Stimulated activated CD4-positive, alpha-beta T cell treated with anti-CD3 and anti-CD28 coated beads, TNF-alpha, amount 100 ng/mL, for 24 hours (primary cell): ENCODE measurements at places on chromosomes 1 and 21.

- DNase-seq = no peak
Measured at GRCh38 chr21:15928196-15928595, 198.4 kb downstream of the USP25 start.

- DNase-seq = no peak
Measured at GRCh38 chr1:170623171-170623570, 40.8 kb upstream of the PRRX1 start.

GRCh38 chr1:66012106-66012784 is 219.6 kb downstream of the PDE4B start:
- no peak for DNase-seq

- DNase-seq = no peak
Measured at GRCh38 chr1:24635195-24635843, 7.8 kb upstream of the SRRM1 start.

- no peak for DNase-seq
Measured at GRCh38 chr1:89451011-89451410, 73.6 kb upstream of the LRRC8B start.

DNA sequence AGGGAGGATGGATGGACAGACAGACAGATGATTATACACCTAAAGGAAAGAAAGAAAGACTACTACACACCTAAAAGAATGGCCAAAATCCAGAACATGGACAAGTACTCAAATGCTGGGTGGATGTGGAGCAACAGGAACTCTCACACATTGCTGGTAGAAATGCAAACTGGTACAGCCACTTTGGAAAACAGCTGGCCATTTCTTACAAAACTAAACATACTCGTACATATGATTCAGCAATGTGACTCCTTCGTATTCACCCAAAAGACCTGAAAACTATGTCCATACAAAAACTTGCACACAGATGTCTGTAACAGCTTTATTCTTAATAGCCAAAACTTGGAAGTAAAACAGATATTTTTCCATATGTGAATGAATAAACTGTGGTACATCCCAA is 51.3 kb downstream of the PRPF38A start:
- DNase-seq = no peak
